ENCODE measurements at places on chromosomes 7 and 10.
A peak's percentile ranks its signal among the peaks of the same experiment; 100 is the strongest.

GRCh38 chr10:119368991-119369869, 161.9 kb downstream of the GRK5 start:
- no peak for DNase-seq

DNA sequence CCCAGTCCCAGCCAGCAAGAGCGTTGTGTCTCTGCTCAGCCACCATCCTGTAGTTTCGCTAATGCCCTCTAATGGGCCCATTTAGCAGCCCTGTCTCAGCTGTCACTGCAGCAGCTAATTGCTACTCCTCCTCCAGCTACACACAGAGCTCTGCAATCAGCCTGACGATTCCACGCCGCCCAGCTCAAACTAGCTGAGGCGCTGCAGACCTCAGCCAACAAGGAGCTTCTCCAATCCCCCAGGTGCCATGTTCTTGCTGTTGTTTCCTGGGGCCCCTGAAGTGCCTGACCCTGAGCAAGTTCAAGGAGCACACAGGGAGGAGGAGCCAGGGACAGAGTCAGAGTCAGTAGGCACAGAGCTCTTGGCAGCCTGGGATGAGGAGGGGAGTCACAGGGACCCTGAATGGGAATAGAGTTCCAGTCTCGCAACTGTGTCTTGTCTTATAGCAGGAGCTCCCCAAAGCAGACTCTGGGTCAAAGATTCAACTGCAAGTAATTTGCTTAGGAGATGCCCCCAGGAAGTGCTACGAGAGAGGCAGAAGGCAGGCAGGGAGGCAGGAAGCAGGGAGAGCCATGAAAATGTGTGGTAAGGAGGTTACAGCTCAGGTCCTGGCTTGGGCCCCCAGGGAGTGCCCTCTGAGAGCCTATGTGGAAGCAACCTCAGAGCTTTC, 135.8 kb upstream of the UNC5B start:
- peak; percentile 1 for DNase-seq

- no peak for DNase-seq
These were observed 128.0 kb downstream of the ELAPOR2 start for GRCh38 chr7:86931439-86931838.

DNA sequence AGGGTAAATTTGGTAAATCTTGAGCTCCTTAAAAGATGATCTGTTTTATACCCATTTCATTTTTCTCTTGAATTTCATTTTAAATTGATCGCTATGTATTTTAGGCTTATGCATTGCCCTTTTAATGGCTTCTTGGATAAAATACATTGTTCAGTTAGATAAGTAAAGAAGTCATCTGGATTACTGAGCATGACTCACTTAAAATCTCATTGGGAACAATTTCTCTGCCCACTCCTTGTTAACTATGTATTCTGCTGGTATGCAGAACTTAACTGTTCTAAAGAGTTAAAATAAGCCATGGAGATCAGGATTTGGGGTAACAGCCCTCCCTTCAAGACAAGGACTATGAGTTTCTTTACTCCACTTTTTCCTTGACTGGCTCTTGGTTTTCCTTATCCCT, 134.2 kb downstream of the SND1 start:
- no peak for DNase-seq

GRCh38 chr10:21907436-21907835, 96.1 kb downstream of the DNAJC1 start:
- DNase-seq: no peak

DNA sequence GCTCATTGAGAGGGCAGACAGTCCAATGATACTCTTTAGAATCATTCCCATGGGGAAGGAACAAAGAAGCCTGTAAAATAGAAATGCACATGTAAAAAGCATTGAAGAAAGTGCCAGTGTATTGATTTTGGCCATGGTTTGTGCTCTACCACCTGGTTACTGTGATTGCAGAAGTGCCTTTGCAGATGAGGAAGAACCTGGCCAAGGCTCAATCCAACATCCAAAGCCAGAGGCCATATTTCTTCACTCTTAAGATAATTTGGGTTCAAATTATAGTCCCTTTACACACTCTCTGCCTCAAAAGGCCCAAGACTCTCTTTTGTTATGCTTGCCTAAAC, 122.1 kb downstream of the EGFR start:
- no peak for DNase-seq

DNA sequence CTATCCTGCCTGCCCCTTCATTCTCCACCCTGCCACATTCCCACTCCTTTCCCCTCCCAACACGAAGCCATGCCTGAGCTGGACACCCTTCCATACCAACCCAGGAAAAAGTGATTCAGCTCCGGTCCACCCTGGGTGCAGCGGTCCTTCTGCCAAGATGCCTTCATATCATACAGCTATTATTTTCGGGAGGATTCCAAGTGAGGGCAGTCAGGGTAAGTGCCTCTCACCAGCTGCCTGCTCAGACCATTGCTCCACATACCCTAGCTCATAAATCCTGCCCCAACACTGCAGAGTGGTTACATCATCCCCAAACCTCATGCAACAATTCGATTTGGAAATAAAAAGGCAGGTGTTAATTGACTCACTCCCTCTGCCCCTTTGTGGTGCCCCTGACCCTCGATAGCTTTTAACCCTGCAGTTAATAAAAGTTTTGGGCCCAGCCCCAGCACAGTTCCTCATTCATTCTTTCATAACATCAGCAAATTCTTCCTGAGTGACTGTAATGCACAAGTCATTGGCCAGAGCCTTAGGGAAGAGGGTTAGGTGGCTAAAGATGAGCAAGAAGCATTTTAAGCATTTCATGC, 42.6 kb downstream of the ZNF503 start:
- no peak for DNase-seq

- no peak for DNase-seq
These were observed 203.6 kb downstream of the ZNF365 start for GRCh38 chr10:62577666-62578291.
